Progenitor cell of endocrine pancreas (in vitro differentiated cells): ENCODE measurements at places on chromosomes 2 and 18. TPM values are rescaled to one million over a fixed set of nuclear protein-coding genes. Genes with fewer than 3 reads are reported as not detected.

DNA sequence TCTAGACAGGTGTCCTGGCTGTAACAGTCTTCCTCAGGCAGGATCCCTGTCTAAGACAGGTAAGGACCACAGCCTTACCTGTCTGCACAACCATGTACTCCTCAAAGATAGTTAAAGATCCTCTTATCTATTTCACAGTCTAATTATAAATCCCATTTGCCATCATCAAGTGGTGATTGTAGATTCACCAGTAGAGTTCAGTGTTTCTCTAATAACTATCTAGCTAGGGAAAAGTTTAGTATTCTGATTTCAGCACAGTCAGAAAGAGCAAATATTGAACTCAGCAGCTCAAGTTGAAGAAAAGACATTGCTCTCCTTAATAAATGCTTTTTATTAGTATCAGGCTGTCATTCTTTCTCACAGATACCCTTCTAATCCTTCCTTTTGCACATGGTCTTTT is 1305.5 kb upstream of the NXPH2 start:
- H3K4me3 ChIP-seq: no peak overlapping the region
- H3K4me1 ChIP-seq: no peaks in the 10 kb centered on the region
- H3K36me3 ChIP-seq: no peaks in the 10 kb centered on the region

DNA sequence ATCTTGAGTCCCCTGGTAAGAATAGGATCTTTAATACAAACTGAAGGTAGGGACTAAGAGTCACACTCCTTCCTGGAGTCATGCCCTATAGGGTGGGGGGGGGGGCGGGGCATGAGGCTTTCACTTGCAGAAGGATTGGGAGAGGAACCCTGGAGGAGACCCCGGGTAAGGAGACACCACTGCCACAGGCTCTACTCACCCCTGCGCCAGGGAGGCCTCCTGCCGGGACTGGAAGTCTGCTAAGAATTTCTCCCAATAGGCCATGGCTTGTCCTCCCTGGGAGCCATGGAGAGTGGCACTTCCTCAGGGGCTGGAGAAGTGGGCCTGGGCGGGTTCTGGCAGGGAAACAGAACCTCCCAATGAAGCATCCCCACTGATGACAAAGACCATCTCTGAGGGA is 645.3 kb upstream of the RAB6C start:
- peaks cover 3% of the 10 kb centered on the region for H3K27me3 ChIP-seq
- DNase-seq: no peak
- H3K36me3 ChIP-seq: no peaks in the 10 kb centered on the region

DNA sequence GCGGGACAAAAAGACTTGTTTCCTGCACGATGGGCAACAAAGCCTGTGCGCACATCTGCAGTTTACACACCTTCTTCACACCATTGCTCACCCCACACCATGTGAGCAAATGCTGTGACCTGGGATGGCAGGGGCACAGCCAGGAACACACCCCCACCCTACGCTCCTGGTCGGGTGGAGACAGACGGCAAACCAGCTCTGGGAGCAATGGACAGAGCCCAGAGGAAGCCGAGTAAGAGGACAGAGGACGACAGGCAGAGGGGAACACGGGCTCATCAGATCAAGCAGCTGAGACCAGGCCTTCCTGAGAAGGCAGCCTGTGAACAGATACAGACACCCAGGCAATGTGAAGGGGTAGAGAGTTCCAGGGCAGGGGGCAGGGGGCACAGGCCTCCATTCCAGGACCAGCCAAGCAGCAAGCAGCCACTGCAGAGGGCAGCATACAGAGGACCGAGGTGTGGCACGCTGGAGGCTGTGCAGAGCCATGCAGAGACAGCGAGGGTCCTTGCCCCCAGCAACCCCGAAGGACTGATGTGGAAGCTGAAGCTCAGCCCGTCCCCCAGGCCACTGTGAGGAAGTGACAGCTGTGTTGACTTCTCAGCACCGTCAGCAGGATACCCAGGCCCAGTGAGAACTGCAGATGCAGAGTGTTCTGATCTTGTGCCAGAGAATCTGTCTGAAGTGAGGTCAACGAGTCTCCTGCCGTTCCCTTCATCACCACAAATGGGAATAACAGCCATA is 46.2 kb downstream of the PARD6G start:
- H3K4me1 ChIP-seq: peaks cover 4% of the 10 kb centered on the region
- DNase-seq: no peak
- H3K27me3 ChIP-seq: no peaks in the 10 kb centered on the region
- no peak overlapping the region for H3K27ac ChIP-seq
- no peaks in the 10 kb centered on the region for H3K36me3 ChIP-seq

PFN4 gene
- total RNA-seq: 0.55 and 1.1 TPM in 2 replicates

GRCh38 chr2:28250006-28250405 is 142.7 kb upstream of the FOSL2 start:
- H3K4me3 ChIP-seq: no peak overlapping the region
- H3K36me3 ChIP-seq: no peaks in the 10 kb centered on the region

GRCh38 chr2:65565681-65566080 is 133.3 kb upstream of the SPRED2 start:
- H3K27me3 ChIP-seq: peaks cover 28% of the 10 kb centered on the region
- no peak overlapping the region for H3K4me3 ChIP-seq
- H3K36me3 ChIP-seq: no peaks in the 10 kb centered on the region
- H3K4me1 ChIP-seq: peaks cover 5% of the 10 kb centered on the region
- no peak for DNase-seq
- H3K27ac ChIP-seq: peak overlapping the region; percentile 63

- no peak overlapping the region for H3K27ac ChIP-seq
- H3K4me1 ChIP-seq: no peaks in the 10 kb centered on the region
- DNase-seq: no peak
- H3K36me3 ChIP-seq: no peaks in the 10 kb centered on the region
- H3K4me3 ChIP-seq: no peak overlapping the region
These were observed 265.4 kb upstream of the UBE2E3 start for GRCh38 chr2:180715044-180715443.

DNA sequence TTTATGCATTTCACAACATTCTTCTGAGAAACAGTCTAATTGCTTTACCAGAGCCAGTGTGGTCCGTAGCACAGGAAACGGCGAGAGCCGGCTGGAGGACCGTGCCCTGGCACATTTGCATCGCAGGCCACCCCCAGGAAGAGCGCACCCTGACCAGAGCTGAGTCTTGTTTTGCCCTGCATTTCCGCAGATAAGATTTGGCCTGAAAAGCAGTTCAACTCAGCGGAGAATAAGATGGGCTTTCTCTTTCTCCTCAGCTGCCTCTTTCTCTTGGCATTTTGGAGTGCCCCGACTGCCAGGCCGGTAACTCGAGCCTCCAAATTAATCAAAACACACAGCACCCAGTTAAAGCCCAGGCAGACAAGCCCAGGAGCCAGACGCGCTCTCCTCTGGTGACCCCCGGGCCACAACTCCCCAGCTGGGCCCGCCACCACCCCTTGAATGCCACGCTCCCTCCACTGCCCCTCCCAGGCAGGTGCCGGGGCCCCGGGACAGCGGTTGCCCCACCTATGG is 464 bp downstream of the COL4A4 start:
- H3K36me3 ChIP-seq: no peaks in the 10 kb centered on the region
- DNase-seq: no peak
- H3K27me3 ChIP-seq: peaks cover 77% of the 10 kb centered on the region
- H3K27ac ChIP-seq: no peak overlapping the region
- H3K4me1 ChIP-seq: peaks cover 3% of the 10 kb centered on the region

DNA sequence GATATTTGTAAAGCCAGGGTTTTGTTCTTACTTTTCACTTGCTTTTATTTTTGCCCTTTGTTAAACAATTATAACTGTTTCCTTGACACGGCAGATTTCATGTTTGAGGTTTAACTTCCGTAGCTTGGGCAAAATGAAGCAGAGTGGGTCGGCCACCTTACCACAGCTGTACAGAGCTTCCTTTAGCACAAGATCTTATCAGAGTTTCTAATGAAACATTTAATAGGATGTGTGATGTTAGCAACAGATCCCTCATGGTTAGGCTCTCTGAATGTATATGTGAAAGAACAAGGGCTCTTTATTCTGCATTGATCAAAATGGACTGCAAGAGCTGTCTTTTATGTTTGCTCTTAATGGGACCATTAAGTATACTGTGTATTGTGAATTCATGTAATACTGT is 22.3 kb downstream of the RNF125 start:
- H3K4me3 ChIP-seq: no peak overlapping the region
- peaks cover 10% of the 10 kb centered on the region for H3K4me1 ChIP-seq
- peaks cover 6% of the 10 kb centered on the region for H3K36me3 ChIP-seq
